SK-N-DZ (cell line): ENCODE measurements at places on chromosomes 16 and 17.

DNA sequence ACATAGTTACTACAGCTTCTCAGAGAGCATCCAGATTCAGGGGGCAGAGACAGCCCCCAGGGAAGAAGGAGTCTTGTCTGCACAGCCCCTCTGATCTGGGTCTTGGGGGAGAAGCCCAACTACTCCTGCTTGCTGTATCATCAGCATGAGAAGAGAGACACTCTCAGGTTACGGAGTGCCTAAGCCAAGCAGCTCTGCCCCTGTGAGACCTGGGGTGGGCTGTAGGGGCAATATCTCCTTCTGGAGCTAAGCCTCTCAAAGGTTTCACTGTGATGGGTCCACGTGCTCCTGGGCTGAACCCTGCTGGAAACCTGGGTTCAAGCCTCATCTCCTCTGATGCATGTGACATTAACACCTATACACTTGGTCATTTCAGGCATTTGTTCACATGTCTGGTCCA, 123.2 kb downstream of the CPPED1 start:
- no peak for DNase-seq

DNA sequence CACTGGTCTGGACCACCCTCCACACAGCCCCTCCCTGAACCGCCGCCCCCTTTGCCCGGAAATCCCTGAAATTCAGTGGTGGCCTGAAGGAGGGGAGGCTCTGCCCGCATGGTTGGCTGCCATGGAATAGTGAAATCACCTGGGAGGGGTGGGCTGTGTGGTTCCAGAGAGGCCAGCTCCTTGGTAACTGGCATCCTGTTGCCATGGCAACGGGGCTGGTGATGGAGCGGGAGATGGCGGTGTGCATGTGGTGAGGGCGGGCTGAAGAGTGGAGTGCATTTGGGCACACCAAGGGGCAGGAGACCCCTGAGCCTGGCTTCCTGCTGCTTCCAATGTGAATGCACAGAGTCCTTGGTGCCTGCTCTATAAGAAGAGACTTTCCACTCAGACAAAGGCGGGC, 2.4 kb downstream of the EFNB3 start:
- peak; percentile 72 for DNase-seq

DNA sequence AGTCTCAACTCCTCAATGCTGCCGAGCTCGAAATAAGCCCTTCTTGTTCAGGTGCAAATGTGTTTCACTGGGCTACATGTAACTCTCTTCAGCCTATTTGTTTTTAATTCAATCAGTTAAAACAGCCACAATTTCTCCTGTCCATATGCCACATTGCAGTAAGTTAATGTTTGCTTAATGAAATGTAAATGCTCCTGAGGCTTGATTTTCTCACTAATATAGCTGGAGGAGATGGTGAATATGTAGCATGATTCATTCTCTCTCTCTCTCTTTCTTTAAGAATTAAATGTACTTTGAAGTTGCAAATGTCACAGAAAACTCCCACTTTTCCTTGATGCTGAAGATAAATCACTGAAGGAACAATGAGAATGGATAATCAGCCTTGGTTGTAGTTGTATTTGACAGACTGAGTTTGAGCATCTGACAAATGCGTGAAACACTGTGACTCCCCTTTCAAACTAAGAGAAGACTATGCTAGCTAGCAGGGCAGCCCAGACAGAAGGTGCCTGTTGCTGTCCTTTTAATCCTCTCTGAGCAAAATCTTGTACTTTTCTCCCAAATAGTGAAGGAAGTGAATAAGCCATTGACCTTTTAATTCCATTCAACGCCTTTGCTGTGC, 161.8 kb downstream of the ANKFN1 start:
- DNase-seq, result no peak

DNA sequence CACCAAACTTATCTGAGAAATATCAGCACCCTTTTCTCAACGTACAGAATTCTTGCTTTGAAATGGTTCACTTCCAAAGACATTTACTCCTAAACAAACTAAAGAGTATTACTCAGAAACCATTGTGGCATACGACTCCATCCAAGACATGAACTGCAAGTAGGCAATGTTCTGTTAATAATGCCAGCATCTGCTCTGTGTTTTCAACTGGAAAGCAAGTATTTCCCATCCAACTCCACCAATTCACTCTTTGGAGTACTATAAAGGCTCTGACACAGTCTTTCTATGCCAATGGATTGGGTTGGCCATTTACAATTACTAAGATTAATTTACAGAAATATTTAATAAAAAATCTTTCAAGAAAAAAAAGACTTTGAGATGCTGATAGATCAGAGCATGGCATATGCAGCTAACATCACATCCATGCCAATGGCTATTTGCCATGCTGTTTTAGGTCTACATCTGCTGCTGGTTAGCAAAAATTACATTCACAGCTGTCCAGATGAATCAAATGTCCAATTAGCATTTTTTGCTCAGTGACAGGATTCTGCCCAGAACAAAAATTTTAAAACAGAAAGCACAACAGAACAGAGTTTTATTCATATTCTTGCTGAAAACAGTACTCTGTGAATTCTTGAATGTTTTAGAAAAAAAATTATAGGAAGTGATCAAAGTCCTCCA, 65.9 kb upstream of the HLF start:
- no peak for DNase-seq

DNA sequence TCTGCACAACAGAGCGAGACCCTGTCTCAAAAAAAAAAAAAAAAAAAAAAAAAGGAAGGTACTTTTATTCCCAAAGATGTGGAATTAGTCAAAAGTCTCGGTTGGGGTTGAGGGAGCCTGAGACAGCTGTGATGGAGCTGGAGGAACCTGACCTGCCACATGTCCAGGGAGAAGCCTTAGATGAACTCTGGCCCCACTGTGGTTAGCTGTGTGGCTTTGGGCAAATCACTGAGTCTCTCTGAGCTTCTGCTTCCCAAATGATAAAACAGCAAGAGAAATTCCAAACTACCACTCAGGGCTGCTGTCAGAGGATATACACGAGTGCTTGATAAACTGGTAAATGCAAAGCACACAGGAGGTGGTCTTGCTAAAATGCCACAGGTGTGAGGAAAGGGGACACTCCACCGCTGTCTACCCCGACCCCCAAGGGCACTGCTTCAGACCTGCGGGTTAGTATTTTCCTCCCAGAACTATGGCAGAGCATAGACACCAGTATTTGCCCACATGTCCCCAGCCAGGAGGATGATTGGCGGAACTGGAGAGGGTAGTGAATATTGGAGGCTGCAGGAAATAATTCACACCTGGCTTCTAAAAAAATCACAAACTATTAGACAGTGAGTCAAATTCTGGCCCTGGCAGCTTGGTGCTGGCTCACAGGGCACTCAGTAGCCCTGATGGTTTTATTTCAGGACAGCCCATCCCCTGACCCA, 14.7 kb downstream of the DRC3 start:
- no peak for DNase-seq

GRCh38 chr16:28258567-28258966, 33.8 kb upstream of the SBK1 start:
- no peak for DNase-seq

DNA sequence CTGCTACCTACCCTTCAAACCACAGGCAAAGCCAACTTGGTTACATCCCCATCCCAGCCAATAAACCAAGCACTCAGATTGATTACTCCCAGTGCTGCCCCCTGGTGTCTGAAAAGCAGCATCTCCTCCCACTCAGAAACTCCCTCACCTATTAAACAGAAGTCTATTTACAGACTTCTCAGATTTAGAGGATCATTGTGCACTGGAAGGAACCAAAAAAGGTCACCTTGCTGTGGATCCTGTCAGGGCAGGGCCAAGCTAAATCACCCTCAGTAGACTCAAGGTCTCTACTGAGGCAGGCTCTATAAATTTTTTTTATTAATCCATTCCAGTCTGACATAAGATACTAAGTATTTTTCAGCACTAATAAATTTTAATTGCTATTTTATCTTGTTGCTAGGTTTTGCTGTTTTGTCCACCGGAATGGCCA, 17.6 kb downstream of the HIGD1B start:
- peak; percentile 83 for DNase-seq

- DNase-seq, result no peak
Observed at GRCh38 chr16:85658504-85659326, 30.0 kb downstream of the GINS2 start.

GRCh38 chr17:41932816-41933389, 2.5 kb downstream of the ODAD4 start:
- no peak for DNase-seq

- no peak for DNase-seq
Observed at GRCh38 chr17:57574040-57574513, 171.0 kb downstream of the CCDC182 start.

GRCh38 chr17:75526555-75527270, 1.2 kb downstream of the LLGL2 start:
- DNase-seq, result no peak

- peak; percentile 46 for DNase-seq
Observed at GRCh38 chr16:5428932-5429331, 331.3 kb upstream of the EEF2KMT start.

- no peak for DNase-seq
Observed at GRCh38 chr17:46773676-46774075, 44.8 kb downstream of the WNT3 start.

DNA sequence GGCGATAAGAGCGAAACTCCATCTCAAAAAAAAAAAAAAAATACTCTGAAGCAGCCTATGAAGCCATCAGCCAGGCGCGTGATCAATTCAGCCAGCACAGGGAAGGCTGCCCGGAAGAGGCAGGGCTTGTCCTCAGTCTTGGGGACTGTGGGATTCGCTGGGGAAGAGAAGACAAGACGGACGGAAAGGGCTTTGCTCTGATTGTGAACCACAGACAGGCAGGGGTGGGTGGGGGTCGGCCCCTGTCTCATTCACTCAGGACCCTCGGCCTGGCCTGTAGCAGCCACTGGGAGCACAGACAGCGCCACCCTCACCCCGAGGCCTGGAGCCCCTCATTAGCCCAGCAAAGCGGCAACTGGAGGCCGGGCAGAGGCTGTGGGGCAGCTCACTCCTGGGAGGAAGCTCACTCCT, 37.2 kb downstream of the ABR start:
- peak; percentile 56 for DNase-seq

DNA sequence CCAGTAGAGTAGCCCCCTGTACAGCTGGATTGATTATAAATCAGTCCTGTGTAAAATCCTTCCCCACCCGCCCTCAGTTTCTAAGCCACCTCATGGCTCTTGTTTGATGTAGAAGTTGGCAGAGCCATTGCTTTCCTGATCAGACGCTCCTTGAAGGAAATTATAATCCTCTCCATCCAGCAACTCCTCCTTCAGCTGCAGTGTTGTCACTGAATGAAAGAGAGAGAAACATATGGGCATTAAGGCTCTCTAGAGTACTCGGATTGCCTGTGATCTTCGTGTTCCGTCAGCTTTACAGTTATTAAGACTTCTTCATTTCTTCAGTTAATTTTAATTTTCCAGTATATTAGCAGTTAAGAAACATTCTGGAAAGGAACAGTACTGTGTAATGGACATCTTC, 14.3 kb downstream of the NME2 start:
- no peak for DNase-seq

DNA sequence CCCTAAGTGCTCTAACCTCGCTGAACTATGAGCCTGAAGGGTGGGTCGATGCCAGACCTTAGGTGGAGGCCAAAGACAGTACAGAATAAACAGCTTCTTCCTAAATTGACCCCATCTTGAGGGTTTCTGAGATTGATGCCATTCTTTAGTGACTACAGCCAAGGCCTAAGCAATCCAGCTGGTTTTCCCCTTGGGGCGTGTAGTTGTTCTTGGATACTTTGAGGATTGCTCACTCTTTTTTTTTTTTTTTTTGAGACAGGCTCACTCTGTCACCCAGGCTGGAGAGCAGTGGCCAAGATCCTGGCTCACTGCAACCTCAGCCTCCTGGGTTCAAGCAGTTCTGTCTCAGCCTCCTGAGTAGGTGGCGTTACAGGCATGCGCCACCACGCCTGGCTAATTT, 2.0 kb downstream of the OVCA2 start:
- DNase-seq, result no peak

GRCh38 chr17:28471531-28472342, 1.7 kb upstream of the SLC13A2 start:
- DNase-seq, result no peak

GRCh38 chr17:75693500-75694481, 26.7 kb downstream of the SAP30BP start:
- no peak for DNase-seq

DNA sequence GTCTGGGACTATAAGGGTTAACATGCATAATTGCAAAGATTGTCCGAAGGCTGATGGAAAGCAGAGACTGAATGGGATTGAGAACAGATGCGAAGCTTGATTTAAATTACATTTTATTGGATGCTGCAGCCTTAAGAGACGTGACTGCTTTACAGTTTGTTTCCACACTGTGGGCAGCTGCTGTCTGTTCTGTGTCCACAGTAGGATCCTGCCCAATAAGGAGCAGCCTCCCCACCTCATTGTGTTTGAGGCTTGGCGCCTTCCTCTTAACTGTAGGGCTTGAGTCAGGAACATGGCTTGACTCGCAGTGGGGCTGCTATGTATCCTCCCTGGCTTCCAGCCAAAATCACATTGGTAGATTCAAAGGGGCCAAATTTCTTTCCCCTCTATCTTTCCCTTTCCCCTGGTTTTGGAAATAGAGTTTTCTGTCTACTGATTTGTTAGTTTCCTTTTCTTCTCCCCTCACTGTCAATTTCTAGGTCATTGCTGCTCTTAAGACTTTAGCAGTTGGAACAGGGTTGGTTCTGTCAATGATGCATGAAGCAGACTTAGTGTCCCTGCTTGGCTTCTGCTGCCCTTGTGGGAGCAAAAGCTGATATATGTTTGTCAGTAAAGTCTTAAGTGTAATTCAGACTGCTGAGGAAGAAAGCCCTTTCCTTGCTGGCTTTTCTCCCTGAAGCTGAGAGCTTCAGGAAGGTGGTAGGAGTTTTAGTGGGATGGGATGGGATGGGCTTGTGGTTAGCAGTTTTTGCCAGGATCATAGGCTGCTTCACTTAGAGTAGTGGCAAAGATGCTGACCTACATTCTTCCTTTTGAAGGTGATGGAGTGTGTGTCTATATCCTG, 5.0 kb upstream of the RARA start:
- DNase-seq, result peak; percentile 98

GRCh38 chr16:81940781-81941560, 70.3 kb downstream of the SDR42E1 start:
- DNase-seq, result peak; percentile 28

DNA sequence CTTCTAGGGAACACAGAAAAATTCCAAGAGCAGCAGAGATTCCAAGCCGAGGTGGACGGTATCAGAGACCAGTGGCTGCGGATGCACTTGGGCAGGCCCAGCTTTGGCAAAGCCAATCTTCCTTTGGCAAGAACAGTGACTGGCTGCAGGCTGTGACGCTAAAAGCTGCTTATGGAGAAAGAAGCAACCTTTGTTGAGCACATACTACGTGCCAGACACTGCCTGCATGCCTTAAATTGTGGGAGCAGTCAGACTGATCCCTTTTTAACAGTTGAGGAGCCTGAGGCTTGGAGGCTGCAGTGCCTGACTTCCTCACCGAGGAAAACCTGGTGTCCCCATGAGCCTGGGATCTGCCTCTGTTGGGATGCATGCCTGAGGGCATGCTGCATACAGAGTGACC, 69.0 kb upstream of the AMZ2 start:
- no peak for DNase-seq

- no peak for DNase-seq
Observed at GRCh38 chr16:28923652-28924398, 1.2 kb downstream of the RABEP2 start.

DNA sequence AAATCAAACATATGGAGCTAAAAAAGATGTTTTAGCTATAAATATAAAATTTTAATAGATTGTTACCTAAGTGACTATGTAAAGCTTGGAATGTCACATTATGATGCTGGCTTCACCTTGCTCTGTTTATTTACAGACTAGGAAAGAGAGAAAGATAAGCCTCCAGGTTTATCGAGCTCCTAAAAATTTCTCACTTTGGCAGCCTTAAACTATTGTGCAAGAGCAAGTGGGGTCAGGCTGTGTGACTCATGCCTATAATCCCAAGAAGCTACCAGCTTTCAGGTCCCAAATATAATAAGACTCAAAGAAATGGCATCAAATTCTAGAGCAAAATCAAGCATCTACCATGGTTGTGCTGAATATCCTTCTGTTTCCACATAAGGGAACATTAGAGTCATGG, 34.3 kb upstream of the PRSS54 start:
- DNase-seq, result no peak
